ENCODE measurements at places on chromosomes 1 and 21.

DNA sequence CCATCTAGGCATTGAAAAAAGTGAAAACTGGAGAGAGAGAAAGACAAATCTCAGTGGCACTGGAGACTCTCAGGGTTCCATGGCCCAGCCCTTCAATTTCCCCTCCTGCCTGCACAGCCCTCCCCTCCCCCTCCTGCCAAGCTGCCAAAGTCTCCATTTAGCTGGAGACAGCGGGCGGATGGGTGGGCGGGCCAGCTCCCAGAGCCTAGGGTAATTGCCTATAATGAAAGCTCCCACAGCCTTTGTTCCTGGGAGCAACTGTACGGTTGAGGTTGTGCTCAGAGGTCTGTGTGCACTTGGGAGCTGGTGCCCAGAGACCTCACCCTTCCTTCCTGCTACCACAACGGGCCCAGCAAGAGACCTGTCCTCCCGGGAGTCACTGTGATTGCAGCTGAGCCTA is 89.6 kb downstream of the NAV1 start:
- no peak for DNase-seq

DNA sequence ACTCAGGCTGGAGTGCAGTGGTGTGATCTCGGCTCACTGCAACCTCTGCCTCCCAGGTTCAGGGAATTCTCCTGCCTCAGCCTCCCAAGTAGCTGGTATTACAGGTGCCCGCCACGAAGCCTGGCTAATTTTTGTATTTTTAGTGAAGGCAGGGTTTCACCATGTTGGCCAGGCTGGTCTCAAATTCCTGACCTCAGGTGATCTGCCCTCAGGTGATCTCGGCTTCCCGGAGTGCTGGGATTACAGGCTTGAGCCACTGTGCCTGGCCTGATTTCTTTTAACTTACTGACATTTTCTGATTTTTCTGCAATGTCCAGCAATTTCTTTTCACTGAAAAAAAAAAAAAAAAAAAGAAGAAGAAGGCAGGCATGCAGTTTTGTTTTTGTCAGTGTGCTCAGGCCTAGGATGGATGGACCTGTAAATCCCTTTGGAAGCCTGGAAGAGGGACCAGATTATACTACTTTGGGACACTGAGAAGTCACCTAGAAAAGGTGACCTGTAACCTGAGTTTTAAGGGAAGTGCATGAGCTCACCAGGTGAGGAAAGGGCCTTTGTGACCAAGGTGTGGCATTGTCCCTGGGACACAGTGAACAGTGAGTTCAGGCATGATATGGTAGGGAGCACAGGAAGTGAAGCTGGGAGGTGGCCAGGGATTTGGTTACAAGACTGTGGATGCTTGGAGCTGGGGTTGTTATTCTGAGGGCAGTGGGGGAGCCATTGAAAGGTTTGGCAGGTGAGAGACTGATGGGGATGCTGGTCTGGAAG is 2.7 kb upstream of the TMEM61 start:
- DNase-seq: no peak

DNA sequence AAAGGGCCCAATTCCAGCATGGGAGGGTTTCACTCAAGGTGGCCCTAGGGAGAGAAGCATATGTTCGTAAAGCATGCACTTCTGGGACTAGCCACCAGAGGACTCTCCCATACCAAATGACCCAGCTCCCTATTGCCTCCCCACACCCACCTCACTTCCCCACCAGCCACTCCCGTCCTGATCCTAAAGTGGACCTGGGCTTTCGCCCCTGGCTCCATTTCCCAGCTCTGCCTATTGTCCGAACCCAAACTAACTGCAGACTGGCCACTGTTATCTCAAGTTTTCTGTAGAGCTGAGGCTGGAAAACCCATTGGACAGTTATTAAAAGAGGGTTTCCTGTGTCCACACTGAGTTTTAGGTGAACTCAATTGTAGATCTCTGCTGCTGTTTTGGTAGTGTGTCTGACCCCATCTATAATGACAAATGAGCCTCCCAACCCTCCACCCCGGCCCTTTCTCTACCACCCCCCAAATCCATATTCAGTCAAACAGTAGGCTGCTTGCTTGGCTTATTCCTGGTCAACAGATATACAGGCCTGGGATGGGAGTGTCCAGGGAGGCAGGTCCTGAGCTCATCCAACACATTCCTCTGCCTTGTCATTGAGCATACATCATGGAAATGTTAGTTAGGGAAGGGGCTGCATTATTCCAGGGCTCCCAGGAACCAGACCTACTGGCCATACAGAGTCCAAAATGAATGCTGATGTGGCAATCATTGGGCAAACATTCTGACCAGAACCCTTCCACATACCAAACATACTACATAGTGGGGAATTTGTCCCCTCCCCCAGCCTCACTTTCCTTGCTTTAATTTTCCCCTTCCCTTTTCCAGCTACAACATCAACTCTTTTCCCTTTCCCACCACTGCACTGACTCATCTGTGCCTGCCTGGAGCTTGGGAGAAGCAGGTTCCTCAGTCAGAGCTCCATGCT is 59.2 kb downstream of the ABCA4 start:
- DNase-seq: peak; percentile 88

- DNase-seq: peak; percentile 71
Measured at GRCh38 chr1:209900734-209901133, 37.3 kb upstream of the SYT14 start.

- DNase-seq: no peak
Measured at GRCh38 chr1:100162881-100163280, 15.2 kb downstream of the LRRC39 start.

- DNase-seq: peak; percentile 13
Measured at GRCh38 chr1:91511386-91511785, 10.7 kb downstream of the CDC7 start.

DNA sequence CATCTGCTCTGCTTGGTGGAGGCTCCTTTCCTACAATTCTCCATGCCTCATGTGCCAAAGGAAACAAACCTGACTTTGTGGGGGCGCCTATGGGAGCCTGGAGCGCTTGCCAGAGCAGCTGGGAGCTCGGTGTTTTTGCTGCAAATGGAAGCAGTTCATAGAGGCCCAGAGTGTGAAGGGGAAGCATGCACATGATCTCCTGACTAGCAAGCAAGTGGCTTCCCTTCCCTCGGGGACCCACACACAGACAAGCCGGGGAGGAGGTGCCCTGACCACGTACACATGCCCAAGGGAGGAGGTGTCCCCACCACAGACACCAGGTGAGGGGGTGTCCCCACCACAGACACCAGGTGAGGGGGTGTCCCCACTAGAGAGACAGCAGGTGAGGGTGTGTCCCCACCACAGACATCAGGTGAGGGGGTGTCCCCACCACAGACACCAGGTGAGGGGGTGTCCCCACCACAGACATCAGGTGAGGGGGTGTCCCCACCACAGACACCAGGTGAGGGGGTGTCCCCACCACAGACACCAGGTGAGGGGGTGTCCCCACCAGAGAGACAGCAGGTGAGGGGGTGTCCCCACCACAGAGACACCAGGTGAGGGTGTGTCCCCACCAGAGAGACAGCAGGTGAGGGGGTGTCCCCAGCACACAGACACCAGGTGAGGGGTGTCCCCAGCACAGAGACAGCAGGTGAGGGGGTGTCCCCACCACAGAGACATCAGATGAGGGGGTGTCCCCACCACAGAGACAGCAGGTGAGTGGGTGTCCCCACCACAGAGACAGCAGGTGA is 106.8 kb downstream of the CRYAA start:
- DNase-seq: no peak

DNA sequence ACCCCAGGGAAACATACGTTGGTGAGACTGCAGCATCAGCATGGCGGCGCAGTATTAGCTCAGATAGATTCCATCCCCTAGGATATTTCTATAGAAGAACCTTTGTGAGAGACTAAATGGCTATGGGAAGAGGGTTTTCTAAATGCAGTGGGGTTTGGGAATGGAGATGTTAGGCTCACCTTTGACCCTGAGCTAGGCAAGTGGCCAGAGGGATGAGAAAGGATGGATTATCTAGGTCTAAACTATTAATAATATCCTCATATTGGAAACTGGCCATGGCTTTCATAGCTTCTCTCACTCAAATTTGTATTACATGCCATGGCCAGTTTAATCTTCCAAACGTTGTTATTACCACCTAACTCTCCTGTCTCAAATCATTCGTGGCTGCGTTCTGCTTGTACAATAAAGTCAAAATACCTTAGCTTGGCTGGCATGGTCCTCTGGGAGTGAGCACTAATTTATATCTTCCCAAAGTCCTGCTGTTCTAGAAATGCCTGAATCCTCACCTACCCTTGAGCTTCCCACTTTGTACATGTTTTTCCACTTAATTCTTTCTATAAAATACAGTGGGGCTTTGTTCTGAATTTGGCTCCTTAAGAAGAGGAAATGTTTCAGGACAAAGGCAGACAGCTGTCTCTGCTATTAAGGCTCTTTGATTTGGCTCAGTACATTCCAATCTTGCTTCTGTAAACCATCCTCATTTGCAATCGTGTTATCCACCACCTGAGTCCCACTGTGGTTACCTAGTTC is 31.0 kb upstream of the COG2 start:
- no peak for DNase-seq

Data from RWPE1 (cell line).